ENCODE measurements at places on chromosomes 5 and 9.

DNA sequence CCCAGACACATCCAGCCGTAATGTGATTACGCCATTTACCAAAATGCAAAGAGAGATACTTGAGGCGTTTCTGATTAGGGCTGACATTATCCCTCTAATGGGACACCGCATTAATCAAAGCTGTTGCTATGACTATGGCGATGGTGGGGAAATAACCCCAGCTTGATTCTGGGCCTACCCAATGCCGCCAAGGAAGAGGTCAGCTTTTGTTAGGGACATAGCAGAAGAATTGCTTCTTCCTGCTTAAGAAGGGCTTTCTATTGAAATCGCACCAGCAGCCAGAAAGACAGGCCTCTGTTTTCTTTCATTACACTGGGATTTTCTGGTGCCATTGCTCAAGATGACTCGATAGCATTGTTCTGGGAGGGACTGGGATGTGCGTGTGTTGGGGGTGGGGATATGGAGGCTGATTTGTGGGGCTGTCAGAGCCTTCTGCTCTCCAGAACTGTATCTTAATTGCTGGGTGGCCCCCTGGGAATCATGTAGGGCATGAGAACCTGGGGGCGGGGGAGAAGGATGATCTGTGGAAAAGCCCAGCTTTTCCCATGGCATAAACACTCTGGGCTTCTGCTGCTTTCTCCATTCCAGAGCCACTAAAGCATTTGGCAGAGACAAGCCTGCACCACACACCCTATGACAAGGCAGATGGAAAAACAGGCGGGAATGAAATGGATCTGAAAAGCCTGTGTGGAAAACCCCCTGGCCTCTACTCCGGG lies 106.5 kb upstream of the RAD23B start:
- no peak for DNase-seq

DNA sequence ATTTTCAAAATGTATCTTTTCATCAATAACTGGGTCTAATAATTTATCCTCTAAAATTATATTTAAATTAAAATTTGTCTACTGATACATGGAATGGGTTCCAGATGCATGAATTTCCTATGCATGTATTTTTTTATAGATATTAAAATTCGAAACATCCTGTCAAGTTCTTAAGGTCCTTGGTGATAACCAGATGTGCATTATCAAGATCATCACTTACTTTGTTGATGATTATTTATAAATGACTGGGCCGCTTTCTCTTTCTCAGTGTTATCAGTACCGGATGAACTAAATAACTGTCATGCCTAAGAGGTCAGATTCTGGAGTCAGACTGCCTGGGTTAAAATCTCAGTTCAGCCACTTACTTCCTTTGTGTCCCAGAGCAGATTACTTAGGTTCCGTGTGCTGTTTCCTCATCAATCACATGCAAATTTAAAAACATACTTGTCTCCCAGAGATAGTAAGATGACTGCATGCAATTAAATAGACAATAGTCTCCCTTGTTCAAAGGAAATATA lies 124.3 kb downstream of the TEX10 start:
- DNase-seq = no peak

- no peak for DNase-seq
Observed at GRCh38 chr9:87516222-87516925, 18.7 kb downstream of the DAPK1 start.

DNA sequence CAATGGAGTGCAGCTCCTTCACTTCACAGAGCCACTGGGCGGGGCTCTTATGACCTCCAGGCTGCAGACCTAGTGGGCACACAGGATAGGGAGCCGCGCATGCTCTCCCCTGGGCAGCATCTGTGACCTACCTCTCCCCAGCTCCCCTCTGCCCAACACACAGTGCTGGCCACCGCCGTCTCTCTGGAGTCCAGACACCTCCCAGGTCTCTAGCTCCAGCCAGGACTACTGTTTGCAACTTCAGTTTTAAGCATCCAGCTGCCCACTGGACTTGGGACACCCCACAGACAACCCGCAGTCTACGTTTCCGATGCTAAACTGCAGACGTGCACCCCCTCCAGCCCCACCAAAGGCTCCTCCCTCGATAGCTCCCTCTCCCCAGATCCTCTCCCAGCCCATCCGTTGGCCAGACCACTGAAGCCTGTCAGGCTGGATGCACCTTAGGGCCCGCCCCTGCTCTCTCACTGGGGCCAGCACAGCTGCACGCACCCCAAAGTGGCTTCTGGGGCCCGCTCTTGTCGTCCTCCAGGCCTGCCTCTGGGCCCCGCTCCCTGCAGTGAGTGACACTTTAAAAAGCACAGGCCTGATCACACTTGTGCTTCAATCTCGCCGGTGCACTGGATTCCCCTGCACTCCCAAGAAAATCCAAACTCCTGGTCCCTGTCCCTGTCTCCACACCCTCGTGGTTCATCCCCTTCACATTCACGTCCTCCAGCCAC lies 11.3 kb downstream of the FLT4 start:
- DNase-seq = no peak

DNA sequence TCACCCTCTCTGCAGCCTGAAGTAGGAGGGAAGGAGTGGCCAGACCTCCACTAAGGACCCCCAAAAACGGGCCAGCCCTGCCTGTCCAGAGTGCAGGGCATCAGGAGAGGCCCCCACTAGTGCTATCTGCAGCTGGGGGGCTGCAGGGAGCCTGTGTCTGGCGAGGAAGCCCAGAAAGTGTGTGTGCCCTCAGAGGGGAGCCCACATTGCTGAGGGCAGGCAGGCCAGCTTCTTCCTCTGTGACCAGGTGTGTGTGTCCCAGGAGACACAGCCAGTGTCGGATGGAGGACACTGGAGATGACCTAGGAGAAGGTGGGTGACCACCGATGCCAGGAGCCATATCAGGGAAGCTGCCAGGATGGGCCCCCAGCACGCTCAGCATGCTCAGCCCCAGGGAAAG lies 218.7 kb downstream of the IRX2 start:
- DNase-seq = no peak

DNA sequence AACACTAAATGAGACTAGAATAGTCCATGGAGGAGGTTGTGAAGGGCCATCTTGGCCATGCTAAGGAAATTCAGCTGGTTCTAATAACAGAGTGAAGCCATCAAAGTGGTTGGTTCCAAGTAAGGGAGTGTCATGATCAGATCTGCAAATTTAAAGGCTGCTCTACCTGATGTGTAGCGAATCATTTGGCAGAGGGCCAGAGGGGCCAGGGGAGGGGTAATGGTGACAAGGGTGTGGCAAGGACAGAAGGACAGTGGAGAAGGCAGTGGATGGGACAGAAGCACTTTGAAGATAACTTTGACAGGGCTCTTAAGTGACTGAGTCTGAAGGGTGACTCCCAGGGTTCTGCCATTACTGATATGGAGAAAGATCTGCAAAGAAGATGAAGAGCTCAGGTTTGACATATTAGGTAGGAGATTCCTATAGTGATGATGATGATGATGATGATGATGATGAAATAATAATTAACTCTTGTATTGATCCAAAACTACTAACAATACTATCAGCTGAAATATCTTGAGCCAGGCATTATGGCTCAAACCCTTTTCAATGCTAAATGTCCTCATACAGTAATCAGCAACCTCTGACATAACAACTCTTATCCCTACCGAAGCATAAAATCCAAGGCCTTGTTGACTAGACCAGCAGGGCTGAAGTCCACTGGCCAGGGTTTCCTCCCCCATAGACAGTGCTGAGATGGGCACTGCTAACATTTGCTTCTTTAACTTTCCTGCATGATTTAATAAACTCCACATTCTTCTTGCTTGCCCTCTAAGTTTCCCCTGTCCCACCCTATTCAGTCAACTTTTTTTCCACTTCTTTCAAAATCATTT lies 20.0 kb downstream of the KIAA1191 start:
- no peak for DNase-seq

DNA sequence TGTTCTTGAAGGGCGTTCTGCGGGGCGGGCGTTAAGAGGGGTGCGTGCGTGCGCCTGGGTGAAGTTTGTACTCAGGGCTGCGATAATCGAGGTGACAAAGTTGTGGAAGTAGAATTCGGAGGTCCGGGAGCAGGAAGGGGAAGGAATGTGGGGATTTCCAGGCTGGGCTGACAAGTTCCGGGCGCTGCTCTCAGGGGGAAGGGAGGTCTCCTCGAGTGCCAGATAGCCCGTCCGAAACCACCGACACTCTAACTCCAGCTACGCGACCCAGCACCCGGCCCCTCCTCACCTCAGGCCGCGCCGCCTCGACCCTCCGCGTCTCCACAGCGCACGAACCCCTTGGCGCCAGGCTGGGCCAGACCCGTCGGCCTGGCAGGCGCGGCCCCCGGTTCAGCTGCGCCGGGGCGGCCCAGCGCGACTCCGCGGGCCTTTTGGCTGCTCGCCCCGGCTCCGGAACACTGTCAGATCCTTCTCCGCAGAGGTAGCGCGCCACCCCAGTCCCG lies at the start of gene IL6ST:
TSS of gene IL6ST (minus strand) at position 469 of the 503 bp plus-strand sequence. CDS start 18,685 bp downstream, outside the sequence.
- peak; percentile 45 for DNase-seq

DNA sequence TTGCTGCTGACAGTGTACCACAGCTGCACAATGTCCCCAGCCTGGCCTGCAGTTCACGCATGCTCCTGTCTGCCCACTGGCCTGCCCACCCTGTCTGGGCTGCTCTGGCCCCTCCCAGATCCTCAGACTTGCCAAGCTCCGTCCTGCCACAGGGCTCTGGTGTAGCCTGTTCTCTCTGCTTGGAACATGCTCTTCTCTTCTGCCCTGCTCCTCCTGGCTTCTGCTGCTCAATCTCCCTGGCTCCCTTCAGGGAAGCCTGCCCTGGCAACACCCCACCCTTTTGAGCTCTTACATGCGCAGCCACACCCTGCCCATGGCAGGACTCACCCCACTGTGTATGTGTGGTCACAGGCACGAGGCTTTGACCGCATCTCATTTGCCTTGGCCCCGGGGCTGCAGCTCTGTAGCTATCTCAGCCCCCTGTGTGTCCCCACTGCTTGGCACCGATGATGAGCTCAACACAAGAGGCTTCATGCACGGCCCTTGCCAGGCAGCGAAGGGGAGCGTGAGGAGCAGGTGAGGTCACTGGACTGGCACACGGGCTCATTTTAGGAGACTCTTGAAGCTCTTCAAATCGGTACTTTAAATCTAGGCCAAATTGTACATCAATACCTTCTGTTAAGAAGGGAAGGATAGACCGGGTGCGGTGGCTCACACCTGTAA lies 20.4 kb upstream of the BRD3 start:
- DNase-seq = no peak

DNA sequence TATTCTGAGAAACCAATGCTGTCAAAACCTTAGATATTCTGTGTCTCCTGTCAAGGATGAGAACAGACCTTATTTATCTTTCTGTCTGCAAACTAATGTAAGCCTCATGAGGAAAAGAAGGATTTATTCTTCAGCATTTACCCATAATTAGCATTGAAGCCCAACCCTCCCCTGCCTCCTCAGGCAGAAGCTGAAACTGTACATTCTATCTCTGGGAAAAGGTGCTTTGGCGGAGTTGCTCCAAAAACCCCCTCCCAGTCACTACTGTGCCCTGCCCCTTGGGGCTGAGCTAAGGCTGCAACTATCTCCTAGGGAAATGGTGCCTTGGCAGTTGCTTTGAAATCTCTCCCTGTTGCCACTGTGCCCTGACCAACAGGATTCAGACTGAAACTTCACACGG lies 106.2 kb upstream of the TLR4 start:
- no peak for DNase-seq

DNA sequence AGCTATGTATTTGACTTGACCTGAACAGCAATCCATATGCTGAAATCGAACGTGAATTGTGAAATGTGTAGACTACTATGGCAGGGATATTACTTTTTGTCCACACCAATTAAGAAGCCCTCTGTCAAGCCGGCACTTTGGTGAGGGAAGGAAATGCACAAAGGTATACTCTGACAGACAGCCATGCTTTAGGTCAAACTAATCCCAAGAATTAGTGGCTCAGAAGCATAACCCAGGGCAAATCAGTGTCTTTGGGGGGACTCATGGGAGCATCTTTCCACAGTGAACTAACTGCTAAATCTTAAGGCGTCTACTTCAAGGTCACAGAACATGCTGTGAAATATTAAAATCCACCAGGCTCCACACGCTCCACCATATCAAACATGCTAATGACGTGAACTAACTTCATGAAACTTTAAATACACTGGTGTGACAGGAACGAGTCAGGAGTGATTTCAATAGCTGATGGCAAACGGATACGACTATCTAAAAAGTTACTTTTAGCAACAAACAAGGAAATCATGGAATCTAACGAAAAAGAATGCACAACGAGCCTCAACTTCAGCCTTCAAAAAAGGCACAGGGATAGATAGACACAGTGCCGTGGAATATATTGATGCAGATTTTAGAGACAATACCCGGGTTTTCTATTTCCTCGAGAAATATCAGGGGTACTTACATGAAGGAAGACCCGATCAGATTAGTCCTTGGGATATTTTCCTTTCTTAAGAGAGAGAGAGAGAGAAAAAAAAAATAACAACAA lies 527 bp downstream of the MEF2C start:
- no peak for DNase-seq

DNA sequence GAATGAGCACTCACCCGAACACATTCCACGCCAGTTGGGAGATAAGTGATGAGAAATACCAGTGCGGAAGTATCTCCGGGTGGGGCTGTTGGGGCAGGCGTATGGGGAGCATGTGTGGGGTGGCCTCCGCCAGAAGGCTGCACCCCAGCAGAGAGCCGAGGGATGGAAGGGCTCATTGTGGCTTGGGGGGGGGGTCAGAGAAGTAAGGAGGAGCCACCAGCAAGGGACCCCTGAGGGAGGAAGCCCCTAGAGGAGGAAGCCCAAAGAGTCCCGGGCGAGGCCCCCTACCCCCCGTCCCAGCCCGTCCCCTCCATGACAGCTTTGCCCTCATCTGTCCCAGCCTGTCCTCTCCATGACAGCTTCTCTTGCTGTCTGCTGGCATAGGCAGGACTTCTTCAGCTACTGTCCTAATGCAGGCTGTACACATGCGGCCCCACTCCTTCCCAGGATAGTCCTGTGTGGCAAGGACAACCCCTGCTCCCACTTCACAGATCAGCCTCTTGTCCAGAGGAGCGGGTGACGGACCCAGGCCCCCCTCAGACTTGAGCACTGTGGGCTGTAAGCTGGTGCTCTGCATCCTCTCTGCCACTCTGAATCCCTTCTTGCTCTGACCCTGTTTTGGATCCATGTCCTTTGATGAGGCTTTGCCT lies 239.6 kb downstream of the CACNA1B start:
- no peak for DNase-seq

DNA sequence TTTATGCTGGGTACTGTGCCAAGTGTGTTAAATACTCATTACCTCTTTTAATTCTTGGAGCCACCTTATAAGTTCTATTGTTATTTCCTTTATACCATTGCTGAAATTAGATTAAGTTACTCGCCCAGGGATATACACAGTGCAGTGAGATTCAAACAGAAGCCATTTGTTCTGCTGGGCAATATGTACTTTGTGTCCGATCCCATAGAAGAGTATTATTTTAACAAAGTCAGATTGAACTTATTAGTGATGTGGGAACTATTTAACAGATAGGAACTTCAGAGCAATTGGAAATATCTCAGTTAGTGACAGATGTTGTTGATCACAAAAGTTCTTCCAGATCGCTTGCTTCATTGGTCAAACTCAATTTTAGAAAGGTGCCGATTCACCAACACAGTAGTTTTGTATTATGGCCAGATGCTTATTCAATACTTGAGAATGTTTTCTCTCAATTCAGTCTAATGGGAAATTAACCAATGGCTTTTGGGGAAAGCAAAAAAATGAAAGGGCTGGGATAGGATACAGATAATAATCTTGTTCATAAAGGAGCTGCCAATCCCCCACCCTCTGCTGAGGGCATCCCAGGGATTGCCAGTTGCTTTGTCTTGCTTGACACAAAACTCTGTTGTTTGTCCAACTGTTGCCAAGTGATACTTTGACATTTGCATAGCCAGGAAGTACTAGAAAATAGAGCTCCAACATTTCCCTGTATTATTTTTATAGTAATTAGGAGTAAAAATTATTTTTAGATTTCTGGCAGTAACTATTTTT lies 94.8 kb upstream of the SEMA6A start:
- DNase-seq = no peak

Data from activated naive CD4-positive, alpha-beta T cell (primary cell).